ENCODE measurements at places on chromosomes 1 and 21.

DNA sequence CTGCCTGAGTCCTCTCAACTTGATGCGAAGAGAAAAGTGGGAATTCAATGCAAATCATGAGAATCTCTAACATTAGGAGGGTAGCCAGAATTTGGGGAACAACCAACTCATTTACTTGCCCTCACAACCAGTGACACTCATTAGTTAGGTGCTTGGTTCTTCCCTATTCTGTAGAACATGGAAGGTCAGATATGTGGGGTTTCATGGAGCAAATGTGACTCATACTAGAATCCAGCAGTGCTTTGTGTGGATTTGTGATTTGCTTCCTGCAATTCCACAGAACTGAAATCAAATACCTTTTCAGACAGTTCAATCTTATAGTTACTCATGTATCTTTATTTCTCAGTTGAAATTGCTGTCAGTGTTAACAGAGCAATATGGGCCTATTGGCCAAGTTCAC lies 6.9 kb upstream of the ETV3 start:
- no peak for DNase-seq

DNA sequence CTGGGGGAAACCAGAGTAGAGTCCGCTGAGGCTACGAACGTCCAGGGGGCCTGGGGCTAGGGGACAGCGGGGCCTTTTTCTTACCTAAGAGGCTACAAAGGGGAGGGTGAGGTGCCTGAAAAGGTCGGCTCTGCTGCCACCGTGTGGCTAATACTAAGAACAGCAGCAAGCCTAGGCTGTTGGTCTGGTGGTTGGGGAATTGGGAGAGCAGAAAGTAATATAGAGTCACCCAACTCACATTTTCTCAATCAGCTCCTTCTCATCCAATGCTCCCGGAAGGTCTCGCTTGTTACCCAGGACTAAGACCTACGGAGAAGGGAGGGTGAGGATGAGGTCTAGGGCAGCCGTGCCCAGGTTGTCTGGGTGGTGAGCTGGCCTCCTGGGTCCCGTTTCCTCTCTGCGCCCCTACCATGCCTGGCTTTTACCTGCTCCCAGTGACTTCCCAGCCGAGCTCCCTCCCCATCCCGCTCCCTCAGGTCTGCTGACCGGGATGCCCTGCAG lies 9.3 kb downstream of the ARL8A start:
- DNase-seq: peak; percentile 49

GRCh38 chr1:12244078-12244477 lies 14.2 kb downstream of the VPS13D start:
- no peak for DNase-seq

- DNase-seq: no peak
These were observed 143.5 kb downstream of the GRIK3 start for GRCh38 chr1:36890776-36891175.

DNA sequence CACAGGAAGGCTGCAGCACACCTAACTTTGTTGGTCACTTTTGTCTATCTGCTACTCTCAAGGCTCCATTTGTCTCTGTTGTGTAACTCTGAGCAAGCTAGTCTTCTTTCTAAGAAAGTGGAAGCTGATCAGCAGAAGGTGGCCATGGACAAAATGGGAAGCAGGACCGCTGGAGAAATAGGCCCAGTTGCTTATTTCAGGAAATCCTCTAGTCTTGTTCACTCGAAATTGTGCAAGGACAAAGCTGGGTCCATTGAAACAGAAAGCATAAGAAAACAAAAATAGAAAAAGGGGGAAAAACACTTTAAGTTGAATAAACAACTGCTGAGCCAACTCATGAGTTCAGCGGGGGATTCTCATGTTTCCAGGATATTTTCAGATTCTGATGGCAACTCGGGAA lies 150.1 kb downstream of the PBX1 start:
- DNase-seq: no peak

GRCh38 chr1:36882536-36883285 lies 151.6 kb downstream of the GRIK3 start:
- no peak for DNase-seq

GRCh38 chr1:21344750-21345443 lies 54.6 kb upstream of the ECE1 start:
- DNase-seq: no peak

DNA sequence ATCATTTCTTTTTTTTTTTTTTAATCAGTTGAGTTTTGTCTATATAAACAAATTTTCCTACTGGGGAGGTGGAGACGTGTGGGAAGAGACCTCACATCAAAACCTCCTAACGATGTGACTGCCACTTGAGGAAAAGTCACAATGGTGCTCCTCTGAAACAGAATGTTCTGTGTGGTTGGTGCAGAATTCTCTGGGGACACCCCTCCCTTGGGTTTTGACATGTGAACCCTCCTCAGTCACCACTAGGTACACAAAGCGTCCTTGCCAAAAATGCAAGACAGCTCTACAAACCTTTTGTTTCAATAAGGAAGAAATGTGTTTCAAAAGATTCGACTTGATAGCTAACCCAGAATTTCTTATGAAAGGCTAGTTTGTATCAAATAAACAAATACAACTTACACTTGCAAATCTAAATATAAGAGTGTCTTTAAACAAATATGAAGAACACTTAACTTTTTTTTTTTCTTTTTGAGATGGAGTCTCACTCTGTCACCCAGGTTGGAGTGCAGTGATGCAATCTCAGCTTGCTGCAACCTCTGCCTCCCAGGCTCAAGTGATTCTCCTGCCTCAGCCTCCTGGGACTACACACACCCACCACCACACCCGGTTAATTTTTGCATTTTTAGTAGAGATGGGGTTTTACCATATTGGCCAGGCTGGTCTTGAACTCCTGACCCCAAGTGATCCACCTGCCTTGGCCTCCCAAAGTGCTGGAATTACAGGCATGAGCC lies 9.3 kb downstream of the SLC25A24 start:
- DNase-seq: no peak

GRCh38 chr1:32758795-32759430 lies 56.3 kb upstream of the SYNC start:
- DNase-seq: no peak

DNA sequence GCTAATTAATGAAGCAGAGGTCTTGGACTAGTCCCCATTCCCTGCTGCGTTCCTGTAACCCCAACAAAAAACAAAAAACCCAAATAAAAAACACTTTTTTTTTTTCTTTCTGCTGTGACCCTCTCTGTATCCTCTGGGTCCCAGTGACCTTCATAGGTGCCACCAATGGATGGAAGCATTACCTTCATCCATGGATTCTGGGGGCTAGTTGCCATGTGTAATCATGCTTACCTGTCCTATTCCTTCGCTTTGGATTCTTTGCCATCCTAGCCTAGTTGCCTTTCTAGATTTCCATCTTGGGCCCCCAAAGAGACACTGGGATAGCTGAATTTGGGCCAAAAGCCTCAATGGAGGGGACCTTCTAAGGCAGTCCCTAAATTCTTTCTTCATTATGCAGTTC lies 1208.7 kb downstream of the BRINP3 start:
- DNase-seq: no peak

DNA sequence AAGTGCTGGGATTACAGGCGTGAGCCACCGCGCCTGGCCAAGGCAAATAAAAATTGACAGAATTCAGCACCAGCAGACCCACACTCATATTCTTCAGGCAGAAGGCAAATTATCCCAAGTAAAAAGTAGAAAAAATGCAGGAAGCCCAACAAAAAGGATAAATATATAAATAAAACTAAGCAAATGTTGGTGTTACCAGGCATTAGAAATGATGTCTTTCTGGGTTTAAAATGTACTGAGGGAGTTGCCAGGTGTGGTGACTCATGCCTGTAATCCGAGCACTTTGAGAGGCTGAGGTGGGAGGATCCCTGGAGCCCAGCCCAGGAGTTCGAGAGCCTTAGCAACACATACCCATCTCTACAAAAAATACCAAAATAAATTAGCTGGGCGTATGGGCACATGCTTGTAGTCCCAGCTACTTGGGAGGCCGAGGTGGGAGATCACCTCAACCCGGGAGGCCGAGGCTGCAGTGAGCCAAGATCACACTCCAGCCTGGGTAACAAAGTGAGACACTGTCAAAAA lies 6.3 kb downstream of the INTS11 start:
- peak; percentile 82 for DNase-seq

DNA sequence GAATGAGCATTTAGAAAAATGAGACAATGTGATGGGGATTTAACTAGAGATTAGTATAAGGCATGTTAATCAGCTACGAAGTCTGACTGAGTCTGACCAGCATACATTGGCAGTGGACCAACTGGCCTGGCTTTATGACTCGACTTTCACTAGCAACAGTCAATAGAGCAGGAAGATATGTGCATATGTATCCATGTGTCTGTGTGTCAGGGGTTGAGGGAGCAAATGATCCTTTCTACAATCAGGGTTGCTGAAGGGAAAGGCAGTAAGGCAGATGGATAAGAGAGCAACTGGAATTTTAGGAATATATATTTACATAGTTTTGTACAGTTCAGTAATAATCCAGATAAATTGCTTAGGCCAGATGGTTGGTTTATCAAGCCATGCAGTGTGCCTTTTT lies 645.6 kb downstream of the PLA2G4A start:
- no peak for DNase-seq

- no peak for DNase-seq
These were observed 22.0 kb upstream of the DNASE2B start for GRCh38 chr1:84376000-84376910.

DNA sequence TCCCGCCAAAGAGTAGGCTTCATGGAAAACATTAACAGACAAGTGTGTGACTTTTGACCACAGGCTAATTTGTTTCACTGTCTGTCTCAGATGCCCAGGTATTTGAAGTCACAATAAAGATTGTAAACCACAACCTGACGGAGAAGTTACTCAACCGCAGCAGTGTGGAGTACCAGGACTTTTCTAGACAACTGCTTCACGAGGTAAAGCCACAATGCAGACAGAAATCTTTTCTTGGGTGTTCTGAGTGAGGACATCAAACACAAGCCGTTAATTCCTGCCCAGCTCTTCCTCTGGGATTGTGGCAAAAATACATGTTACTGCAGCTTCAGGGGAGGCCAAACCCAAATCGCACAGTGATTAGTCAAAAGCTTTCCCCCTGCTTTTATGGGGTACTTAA lies 31.0 kb downstream of the UMODL1 start:
- no peak for DNase-seq

DNA sequence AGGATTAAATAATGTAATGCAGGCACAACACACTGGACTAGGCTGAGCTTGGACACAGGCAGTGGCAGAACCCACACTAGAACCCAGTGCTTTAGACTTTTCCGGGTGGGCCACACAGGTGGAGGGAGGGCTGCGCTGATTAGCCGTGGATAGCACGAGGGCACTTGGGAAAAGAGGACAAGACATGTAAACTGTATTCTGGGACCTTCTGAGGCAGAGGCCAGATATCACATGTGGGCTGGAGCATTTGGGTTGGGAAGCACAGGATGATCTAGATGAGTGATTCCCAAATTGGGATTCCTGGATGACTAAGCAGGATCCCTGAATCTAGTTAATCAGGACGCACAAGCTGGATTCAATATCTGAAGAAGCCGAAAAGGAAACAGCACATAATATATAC lies 20.3 kb upstream of the A3GALT2 start:
- DNase-seq: no peak

GRCh38 chr1:112790920-112791722 lies 76.0 kb upstream of the PPM1J start:
- no peak for DNase-seq

All from right hindlimb (tissue), 1 donor.